ENCODE measurements at places on chromosomes 3 and 15.

- no peak for DNase-seq
Observed at GRCh38 chr3:129256270-129256669, 6.9 kb downstream of the COPG1 start.

DNA sequence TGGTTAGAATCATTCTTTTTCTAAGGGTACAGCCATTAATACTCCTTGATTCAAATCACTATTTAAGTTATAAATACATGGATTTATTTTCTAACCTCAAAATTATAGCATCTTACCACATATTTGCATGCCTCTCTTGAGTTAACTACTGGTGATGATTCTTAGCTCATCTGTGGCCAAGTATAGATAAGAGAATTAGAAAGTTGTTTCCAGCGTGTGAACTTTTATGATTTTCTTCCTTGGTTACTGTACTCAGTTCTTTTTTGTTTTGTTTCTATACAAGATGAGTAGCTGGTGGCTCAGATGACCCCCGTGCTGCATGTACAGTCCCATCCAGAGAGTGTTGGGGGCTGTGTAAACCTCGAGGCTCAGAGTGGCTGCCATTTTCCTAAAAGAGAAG, 124.6 kb downstream of the IGF1R start:
- no peak for DNase-seq

DNA sequence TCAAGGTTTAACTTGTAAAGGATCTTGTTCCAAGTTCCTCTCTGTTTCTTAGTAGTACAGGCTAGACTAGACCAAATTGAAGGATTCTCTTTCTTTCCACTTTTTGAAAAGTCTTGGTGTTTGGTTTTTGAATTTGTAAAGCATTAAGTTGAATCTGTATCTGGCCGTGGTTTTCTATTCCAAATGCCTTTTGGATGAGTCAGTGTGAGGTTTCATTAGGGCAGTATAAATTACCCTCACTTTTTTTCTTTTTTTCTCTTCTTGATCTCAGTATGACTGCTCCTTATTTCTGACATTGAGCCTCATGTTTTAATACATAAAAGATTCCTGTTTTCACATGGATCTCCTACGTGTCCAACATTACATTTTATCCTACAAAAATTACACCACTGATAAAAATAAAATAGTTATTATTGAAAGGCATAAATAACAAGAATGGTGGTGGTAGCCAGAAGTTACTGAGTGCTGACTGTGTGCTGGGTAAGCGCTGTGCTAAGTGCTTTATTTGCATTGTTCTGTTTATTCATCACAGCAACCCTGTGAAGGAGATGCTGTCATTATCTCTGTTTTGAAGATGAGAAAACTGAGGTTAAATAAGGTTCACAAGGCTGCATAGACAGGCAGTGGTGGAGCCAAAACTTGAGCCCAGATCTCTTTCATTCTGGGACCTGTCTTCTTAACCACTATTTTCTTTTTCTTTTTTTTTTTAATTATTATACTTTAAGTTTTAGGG, 48.3 kb downstream of the MITF start:
- DNase-seq, result no peak

DNA sequence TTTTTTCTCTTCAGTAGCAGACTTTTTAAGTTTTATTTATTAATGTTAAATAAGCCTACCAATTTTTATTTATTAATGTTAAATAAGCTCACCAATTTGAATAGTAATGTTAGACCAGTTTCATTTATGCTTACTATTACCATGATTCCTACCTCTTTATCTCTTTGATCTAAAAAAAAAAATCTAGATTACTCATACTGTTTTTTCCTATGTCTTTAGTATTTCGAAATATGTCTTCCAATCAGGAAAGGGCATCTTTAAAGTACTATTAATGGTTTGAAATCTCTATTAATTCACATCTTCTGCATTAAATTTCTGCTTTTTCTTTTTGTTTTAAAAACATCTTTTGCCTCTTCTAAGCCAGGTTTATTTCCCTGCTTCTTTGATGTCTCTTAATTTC, 27.5 kb upstream of the MAPKBP1 start:
- no peak for DNase-seq

DNA sequence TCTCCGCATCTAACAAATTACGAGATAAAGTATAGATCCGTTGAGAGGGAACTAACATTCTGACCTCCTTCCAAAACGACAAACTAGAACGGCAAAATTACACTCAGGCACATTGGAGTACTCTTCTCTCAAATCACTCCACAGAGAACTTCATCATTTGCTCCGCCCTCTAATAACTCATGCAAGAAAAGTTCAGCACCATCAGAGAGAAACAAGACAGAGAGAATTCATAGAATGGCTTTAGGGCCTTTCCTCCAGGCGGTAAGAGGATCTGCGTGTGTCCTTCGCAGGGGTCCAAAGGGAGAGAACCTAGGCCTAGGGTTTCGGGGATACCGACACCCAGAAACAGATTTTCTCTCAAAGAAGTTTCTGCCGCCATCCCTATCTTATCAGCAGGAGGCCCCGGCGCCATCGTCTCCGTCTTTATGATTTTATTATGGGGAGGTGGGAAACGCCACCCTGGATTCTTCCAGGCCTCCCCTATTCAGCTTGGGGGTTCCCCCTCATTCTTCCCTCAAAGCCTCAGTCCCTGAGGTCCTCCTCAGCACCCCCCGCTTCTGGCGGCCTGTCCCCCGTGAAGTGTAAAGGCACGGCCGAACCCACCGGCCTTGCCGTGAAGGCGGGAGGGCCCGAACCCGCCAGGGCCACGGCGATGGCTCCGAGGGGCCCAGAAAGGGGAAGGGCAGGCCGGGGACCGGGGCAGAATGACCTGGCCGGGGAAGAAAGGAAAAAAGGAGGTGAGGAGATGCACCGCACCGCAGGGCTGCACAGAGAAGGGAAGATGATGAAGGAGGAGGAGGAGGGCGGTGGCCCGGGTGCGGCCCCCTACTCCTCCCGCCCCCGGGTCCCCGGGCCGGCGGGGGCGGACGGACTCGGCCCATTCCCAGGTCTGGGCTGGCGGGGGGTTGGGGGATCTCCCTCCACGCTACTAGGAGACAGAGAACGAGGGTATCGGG, 768 bp downstream of the UBXN7 start:
- DNase-seq, result no peak

GRCh38 chr3:107705046-107705445, 182.3 kb downstream of the BBX start:
- no peak for DNase-seq

GRCh38 chr15:81334768-81335435, 11.0 kb upstream of the STARD5 start:
- DNase-seq, result no peak

DNA sequence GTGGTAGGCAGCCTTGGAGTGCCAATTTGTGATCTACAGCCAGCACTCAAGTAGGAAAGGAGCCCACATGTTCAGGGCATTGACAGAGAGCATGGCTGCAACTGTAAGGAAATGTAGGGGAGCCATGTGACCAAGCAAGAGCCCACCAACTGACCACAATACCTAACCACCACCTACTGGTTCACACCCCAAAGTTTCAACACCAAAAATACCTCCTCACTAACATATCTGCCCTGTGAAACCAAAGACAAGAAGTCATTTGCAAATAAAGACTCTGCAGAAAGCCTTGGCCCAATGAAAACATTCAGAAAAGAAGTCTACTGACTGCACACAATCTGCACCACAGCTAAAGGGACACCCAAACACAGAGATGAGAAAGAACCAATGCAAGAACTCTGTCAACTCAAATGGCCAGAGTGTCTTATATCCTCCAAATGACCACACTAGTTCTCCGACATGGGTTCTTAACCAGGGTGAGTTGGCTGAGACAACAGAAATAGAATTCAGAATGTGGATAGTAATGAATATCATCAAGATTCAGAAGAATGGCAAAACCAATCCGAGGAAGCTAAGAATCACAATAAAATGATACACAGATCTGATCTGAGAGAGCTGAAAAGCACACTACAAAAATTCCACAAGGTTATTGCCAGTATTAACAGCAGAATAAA, 40.6 kb downstream of the SLC9C1 start:
- no peak for DNase-seq

DNA sequence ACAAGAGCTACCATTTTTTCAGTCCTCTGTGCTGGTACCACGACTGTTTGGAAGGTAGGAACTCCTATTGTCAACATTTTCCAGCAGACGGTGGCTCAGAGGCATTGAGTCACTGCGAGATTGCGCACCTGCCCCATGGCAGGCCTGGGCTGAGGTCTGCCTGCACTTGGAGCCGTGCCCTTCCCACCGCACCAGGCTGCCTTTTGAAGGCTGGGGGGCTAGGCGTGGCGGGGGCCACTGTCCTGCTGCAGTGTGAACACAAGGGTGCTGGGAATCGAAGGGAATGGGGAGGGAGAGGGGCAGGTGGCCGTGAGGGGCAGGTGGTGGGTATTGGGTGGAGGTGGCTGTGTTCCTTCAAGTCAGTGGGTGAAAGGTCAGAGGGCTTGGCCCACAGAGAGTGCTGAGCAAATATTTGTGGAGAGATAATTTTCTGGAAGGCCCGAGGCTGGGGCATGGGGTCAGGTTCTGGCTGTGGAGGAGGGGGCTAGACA, 16.3 kb downstream of the SNX33 start:
- DNase-seq, result no peak

- DNase-seq, result no peak
Observed at GRCh38 chr3:27467545-27467944, 16.6 kb downstream of the SLC4A7 start.

GRCh38 chr3:146313746-146314111, 62.8 kb upstream of the PLSCR4 start:
- DNase-seq, result no peak

- DNase-seq, result no peak
Observed at GRCh38 chr3:108215871-108216270, 6.4 kb downstream of the IFT57 start.

GRCh38 chr3:17932136-17932771, 189.8 kb upstream of the TBC1D5 start:
- DNase-seq, result no peak

- DNase-seq, result no peak
Observed at GRCh38 chr3:43319794-43320193, 33.5 kb downstream of the SNRK start.

- no peak for DNase-seq
Observed at GRCh38 chr3:11591391-11592282, 52.1 kb downstream of the VGLL4 start.

DNA sequence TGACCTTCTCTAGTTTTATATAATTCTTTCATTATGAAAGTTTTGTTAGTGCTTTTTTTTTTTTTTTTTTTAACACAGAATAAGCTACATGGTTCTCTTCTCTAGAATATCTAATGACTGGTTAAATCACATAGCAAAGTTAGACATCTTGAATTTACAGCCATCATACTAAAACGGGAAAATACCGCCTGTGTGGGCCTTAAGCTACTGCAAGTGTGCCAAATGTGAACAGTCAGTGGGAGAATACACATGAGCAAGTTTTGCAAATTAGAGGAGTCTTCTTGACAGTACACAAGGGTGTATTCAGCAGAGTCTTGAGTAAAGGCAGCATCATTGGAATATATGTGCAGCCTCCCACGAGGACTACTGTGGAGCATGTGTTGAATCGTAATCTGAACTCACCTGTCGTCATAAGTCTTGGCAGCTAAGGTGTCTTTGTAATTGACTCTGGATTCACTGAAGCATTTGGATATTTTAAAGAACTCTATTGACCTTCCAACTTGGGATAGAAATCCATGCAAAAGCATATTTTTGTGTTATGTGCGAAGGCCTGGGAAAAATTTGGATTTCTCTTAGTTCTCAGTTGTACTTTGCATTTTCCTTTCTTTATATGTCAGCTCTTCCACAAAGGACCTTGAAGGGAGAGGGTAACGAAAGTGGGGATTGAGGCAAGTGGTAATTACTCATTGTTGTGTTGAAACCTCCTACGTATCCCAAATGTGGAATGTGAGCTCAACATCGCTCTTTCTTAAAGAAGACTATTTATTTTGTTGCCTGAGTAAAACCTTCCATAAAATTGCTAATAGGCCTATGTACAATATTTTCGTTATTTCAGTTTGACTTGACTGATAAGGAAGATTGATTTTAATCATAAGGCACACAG, 117.4 kb downstream of the ATG7 start:
- DNase-seq, result no peak

GRCh38 chr3:47008234-47008796, 28.8 kb downstream of the NBEAL2 start:
- no peak for DNase-seq

DNA sequence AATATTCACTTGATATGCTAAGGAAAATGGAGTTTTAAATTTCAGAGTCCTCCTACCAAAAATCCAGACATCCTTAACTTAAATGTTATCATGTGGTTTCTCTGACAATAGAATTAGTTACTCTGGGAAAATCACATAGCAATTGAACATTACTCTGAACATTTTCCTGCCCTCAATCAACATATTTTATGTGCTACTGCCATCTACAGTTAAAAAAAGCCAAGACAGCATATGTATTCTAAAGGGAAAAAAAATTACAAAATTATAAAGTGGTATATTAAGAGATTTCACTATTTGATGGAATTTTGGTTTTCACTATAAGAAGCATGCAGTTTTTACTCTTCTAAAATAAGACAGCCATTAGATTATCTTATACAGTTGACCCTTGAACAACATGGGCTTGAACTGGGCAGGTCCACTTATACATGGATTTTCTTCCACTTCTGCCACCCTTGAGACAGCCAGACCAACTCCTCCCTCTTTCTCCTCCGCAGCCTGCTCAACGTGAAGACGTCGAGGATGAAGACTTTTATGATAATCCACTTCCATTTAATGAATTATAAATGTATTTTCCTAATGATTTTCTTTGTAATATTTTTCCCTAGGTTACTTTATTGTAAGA, 122.3 kb downstream of the ATP1B3 start:
- DNase-seq, result no peak

DNA sequence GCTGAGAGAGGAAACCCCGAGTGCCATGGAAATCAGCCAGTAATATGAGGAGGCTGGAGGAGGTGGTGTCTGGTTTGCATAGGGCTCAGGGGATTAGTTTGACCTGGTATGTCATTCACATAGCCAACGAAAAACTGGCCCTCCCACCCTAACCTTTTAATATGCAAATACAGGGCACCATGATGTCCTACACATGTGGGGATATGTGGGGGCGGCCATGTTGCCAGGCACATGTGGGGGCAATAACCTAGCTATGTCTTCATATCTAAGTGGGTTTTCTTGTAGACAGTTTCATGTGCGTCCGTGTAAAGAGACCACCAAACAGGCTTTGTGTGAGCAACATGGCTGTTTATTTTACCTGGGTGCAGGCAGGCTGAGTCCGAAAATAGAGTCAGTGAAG, 110.1 kb downstream of the MOBP start:
- no peak for DNase-seq

- DNase-seq, result no peak
Observed at GRCh38 chr15:48265135-48265534, 59.0 kb downstream of the SLC12A1 start.

DNA sequence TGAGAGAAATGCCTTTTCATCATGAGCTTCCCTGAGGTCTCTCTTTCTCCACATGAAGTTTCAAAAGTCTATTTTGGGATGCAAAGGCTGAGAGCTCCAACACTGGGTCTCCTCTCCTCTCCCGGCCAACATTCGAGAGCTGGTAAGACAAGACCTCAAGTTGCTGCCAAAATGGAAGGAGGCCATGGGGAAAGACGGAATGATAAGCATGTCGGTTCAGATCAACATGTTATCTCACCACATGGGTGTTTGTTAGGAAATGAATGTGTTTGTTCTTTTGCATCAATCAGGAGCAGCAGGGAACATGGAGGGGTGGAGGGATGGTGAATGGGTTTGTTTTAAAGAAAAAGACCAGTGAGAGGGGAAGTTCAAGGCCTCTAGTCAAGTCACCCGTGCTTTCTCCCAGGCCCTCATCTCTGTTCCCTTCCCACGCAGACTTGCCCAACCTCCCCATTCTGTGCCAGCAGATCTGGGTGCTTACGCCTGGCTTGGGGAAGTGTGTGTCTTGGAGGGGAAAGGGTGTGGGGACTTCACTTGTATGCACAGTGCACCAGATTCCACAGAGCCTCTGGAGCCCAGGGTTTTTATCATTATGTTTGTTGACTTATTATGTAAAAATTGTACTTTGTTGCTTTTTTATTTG, 23.5 kb upstream of the ATP10A start:
- no peak for DNase-seq

All from activated CD4-positive, CD25-positive, alpha-beta regulatory T cell treated with anti-CD3 and anti-CD28 coated beads, Interleukin-2, amount 50 U/mL, for 16 hours (primary cell).